Ecto neural progenitor cell (in vitro differentiated cells): ENCODE measurements at places on chromosomes 6 and 20.

GRCh38 chr6:129029778-129030177, 146.8 kb downstream of the LAMA2 start:
- DNase-seq = no peak

DNA sequence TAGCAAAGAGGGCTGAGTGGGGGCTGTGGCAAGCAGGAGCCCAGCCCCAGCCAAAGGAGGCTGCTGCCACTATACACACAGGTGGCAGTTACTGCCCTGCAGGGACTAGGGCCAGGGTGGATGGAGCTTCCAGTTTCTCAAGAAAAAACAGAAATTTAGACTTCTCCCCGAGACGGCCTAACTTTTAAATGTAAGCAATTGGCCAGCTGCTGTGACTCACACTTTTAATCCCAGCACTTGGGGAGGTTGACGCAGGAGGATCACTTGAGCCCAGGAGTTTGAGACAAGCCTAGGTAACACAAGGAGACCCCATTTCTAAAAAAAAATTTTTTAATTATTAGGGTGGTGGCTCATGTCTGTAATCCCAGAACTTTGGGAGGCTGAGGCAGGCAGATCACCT, 98.2 kb upstream of the NFATC2 start:
- no peak for DNase-seq

- DNase-seq = no peak
Measured at GRCh38 chr6:43669922-43670622, 17.5 kb downstream of the MRPS18A start.

DNA sequence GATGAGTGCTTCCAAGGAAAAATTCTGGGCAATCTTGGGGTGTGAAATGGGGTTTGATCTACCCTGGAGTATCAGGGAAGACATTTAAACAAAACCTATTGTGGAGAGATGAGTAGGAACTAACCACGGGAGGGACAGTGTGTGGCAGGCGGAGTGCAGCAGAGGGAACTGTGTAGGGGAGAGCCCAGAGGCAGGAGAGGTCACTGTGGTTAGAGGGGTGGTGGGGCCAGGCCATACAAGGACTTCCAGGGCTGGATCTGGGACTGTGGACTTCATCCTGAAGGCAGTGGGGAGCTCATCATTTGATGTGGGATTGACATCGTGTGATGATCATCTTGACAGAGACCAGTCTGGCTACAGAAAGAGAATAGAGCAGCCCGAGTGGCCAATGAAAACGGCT, 89.0 kb downstream of the TOX2 start:
- DNase-seq = no peak
